ENCODE measurements at places on chromosomes 2 and 18. TPM values are rescaled to one million over a fixed set of nuclear protein-coding genes. Genes with fewer than 3 reads are reported as not detected.

SCYGR4 gene
- not detected for total RNA-seq

BCL11A gene
- total RNA-seq = not detected

WDR12 gene
- total RNA-seq = 86.1 TPM

HPCAL1 gene
- 82.2 TPM for total RNA-seq

UGT1A6 gene
- not detected for total RNA-seq

ANKRD29 gene
- total RNA-seq = not detected

TRIM54 gene
- total RNA-seq = not detected

TPO gene
- total RNA-seq = not detected

TXNDC2 gene
- total RNA-seq = not detected

BOK gene
- 0.07 TPM for total RNA-seq

LIMS2 gene
- total RNA-seq = 13.1 TPM

HIBCH gene
- 33.9 TPM for total RNA-seq

MERTK gene
- total RNA-seq = 1.0 TPM

SIX3 gene
- not detected for total RNA-seq

WDPCP gene
- total RNA-seq = 5.0 TPM

SLC11A1 gene
- 0.10 TPM for total RNA-seq

CDH7 gene
- total RNA-seq = not detected

DUSP11 gene
- total RNA-seq = 28.0 TPM

EIF2B4 gene
- 34.6 TPM for total RNA-seq

PLGLB2 gene
- total RNA-seq = 0.29 TPM

RIOK3 gene
- total RNA-seq = 55.8 TPM

THSD7B gene
- total RNA-seq = not detected

EVX2 gene
- not detected for total RNA-seq

PIEZO2 gene
- not detected for total RNA-seq

NAB1 gene
- 51.5 TPM for total RNA-seq

CFAP65 gene
- not detected for total RNA-seq

TMEM131 gene
- total RNA-seq = 23.7 TPM

ZAP70 gene
- 166 TPM for total RNA-seq

COL4A3 gene
- not detected for total RNA-seq

POTEI gene
- not detected for total RNA-seq

CFC1 gene
- not detected for total RNA-seq

HOXD12 gene
- not detected for total RNA-seq

DCC gene
- total RNA-seq = not detected

LIPG gene
- total RNA-seq = 0.50 TPM

NYAP2 gene
- not detected for total RNA-seq

LDLRAD4 gene
- total RNA-seq = 30.1 TPM

UGT1A8 gene
- total RNA-seq = not detected

DGUOK gene
- total RNA-seq = 101 TPM

TRIM43 gene
- not detected for total RNA-seq

UGT1A5 gene
- total RNA-seq = not detected

SCN2A gene
- total RNA-seq = not detected

DSC2 gene
- not detected for total RNA-seq
